ENCODE measurements at places on chromosomes 6 and 20.
A peak's percentile ranks its signal among the peaks of the same experiment; 100 is the strongest.

- no peak for DNase-seq
Observed at GRCh38 chr20:23081263-23081819, 4.8 kb downstream of the CD93 start.

DNA sequence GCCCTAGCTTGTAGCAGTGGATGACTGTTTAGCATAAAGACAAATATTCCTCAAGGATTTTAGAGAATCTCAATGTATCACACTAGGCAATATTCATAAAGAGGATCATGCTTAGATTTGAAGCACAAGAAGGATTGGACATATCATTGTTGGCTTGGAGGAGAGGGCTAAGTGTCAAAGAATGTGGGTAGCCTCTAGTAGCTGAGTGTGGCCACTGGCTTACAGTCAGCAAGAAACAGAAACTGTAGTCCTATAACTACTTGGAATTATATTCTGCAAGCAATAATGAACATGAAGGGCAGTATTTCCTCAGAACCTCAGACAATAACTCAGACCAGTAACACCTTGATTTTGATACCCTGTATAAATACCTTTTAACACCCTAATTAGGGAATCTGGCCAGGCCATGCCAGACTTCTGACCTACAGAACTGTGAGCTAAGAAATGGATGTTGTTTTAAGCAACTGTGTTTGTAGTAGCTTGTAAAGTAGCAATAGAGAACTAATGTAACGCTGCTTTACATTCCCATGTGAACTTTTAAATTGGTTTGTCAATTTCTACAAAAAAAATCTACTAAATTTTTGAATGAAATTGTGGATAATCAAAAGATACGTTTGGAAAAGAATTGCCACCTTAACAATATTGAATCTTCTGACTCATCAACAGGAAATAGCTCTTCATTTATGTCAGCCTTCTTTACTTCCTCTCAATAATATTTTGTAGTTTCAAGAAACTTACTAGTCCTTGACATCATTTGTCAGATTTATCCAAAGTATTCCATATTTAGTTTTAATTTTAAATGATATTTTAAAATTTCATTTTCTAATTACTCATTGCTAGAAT, 65.2 kb upstream of the RSPO3 start:
- DNase-seq = no peak

GRCh38 chr6:136254851-136255466, 4.8 kb upstream of the MTFR2 start:
- DNase-seq = no peak

DNA sequence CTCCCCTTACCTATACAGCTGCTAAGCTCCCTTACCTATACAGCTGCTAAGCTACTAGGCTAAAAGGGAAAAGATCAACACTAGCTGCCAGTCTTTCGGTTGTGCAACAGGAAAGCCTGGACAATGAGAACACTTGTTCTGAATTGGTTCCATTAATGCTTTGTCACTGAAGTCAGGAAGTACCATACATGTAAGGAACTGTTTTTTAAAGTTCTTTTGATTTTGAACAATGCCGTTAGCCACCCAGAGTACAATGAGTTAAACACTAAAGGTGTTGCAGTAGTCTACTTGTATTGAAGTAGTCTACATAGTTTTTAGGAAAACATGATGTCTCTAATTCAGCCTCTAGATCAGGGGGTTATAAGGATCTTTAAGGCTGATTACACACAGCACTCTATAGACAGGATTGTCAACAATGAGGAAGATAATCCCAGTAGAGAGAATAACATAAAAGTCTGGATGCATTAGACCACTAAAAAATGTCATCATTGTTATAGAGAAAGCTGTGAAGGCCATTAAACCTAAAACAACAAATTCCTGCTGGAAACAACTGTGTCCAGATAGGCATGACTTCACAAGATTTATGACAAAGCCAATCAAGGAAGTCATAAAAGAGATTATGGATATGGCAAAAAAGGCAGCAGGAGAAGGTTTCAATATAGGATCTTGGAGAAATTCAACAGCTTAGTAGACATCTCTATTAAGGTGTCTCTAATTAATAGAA, 306.3 kb downstream of the PHF3 start:
- DNase-seq = no peak

GRCh38 chr6:122180132-122180531, 219.3 kb upstream of the HSF2 start:
- no peak for DNase-seq

- no peak for DNase-seq
Observed at GRCh38 chr6:157806131-157806855, 16.8 kb upstream of the SNX9 start.

GRCh38 chr6:72619883-72620696, 1.8 kb upstream of the KCNQ5 start:
- peak; percentile 62 for DNase-seq

GRCh38 chr20:4483486-4483885, 238.2 kb upstream of the PRND start:
- no peak for DNase-seq

DNA sequence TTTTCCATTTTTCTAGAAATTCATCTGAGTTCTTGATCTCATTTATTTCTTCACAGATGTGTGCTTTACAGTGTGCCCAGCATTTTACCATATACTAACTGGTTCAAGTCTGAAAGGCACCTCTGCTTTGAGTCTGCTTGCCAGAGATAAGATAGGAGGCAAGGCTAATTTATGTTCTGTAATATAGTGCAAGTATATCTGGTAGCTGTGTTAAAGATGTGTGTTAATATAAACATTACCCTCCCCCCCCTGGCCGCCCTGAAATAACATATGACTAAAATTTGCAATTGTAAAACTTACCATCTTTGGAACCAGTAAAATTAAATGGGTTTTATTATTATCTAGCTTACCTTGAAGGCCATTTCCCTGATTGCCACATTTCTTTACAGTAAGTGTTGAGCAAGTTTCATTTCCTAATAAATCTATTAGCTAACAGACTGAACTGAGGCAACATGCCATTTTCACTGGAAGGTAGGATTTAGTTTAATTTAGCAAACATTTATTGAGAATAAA, 2.7 kb downstream of the FBXO9 start:
- DNase-seq = no peak

- peak; percentile 75 for DNase-seq
Observed at GRCh38 chr6:113855500-113856374, 1.4 kb upstream of the MARCKS start.

DNA sequence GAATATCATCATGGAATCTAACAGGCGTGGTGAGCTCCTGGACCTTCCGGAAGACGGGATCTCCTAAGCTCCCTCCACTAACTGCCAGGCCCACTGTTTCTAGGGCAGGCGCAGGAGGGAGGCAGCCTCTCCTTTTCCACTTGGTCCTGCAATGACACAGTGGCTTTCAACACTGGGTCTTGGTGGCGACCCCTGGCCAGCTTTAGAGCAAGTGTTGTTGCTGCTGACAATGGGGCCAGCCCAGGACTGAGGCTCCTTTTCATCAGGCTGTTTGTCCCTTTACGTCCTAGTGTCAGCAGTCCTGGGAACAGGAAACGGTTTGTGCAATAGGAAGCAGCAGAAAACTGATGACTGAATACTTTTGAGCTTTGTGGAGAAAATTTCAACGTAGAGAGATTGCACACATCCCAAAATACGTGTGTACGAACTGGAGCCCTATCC, 9.7 kb upstream of the QKI start:
- DNase-seq = no peak

GRCh38 chr20:40979247-40979646, 49.4 kb upstream of the TOP1 start:
- no peak for DNase-seq

DNA sequence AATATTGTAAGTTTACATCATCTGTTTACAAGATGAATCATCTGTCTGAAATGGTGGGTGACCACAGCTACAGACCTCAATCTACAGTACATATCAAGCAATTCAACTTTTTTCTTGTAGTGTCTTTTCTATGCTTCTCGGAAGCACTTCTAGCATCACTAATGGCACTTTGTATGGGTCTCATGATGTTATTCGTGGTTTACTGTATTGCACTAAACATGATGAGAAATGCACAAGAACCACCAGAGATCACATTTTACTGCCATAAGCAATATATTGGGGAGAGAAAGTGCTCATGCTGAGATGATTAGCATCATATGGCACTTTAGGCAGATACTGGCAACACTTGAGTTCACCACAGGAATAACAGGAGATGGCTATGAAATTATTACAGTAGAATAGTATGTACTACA, 15.4 kb upstream of the BTBD3 start:
- no peak for DNase-seq

GRCh38 chr6:170572704-170573466, 11.6 kb downstream of the PDCD2 start:
- no peak for DNase-seq
